CD4-positive, alpha-beta T cell (primary cell): ENCODE measurements at places on chromosomes 7 and 10.

- no peak for DNase-seq
These were observed 113.5 kb downstream of the RBM20 start for GRCh38 chr10:110757586-110757985.

GRCh38 chr10:80126876-80127275 is 5.7 kb upstream of the PLAC9 start:
- DNase-seq: no peak

- DNase-seq: no peak
These were observed 106.2 kb downstream of the KAT6B start for GRCh38 chr10:74932648-74933047.

GRCh38 chr7:158123753-158124152 is 463.9 kb downstream of the PTPRN2 start:
- DNase-seq: no peak
